KG1 (cell line): ENCODE measurements at places on chromosomes 3 and 15.

DNA sequence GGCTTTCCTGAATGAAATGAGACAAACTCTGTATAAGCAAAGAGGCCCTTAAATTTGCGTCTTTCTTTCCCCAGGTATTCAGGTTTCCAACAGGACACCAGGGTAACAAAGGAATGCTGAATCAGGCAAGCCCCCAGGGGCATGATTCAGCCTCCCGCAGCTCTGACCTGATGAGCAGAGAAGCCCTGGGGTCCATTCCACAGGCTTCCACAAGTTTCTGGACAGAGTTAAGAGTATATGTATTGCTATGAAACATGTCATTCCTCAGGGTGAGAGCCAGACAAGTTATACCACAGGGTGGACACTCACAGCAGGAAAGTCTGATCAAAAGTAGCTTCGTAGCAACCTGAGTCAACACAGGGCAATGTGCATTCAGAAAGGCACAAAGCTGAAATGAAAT lies 68.1 kb upstream of the CTNNB1 start:
- no peak for DNase-seq

DNA sequence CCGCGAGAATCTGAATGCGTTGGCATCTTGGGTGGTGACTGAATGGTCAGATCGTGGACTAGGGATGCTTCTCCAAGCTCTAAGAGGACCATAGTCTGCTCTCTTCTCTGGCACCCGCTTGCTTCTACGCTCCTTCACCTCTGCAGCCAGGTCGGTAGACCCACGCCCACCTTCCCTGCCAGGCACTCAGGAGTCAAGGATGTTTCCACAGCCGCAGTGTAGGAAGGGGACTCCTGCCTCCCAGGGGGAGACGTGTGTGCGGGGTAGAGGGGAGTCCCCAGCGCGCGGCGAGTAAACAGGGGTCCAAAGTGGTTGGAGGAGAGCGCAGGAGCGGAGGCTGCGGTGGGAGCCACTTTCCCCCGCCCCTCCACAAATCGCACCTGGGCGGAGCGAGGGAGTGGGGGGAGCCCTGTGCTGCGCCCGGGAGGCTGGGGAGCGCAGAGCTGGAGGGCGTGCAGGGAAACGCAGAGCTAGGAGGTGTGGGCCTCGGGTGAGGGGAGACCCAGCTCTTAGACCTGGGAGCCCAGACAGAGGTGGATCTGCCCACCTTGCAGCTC lies 1.7 kb downstream of the LRRC3B start:
- DNase-seq = no peak

GRCh38 chr3:179046497-179047353 lies 24.9 kb downstream of the ZMAT3 start:
- no peak for DNase-seq

GRCh38 chr3:191339316-191339917 lies 9.1 kb upstream of the UTS2B start:
- DNase-seq = no peak

DNA sequence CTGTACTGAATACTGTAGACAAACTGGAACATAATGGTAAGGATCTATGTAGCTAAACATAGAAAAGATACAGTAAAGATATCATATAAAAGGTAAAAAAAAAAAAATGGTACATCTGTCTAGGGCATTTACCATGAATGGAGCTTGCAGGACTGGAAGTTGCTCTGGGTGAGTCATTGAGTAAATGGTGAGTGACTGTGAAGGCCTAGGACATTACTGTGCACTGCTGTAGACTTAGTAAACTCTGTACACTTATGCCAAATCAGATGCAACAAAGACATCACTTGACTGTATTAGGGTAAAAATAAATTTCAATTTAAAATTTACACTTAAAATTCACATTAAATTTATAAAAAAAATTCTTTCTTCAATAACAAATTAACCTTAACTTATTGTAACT lies 281.3 kb upstream of the LMCD1 start:
- no peak for DNase-seq
